ENCODE measurements at places on chromosomes 4 and X.

DNA sequence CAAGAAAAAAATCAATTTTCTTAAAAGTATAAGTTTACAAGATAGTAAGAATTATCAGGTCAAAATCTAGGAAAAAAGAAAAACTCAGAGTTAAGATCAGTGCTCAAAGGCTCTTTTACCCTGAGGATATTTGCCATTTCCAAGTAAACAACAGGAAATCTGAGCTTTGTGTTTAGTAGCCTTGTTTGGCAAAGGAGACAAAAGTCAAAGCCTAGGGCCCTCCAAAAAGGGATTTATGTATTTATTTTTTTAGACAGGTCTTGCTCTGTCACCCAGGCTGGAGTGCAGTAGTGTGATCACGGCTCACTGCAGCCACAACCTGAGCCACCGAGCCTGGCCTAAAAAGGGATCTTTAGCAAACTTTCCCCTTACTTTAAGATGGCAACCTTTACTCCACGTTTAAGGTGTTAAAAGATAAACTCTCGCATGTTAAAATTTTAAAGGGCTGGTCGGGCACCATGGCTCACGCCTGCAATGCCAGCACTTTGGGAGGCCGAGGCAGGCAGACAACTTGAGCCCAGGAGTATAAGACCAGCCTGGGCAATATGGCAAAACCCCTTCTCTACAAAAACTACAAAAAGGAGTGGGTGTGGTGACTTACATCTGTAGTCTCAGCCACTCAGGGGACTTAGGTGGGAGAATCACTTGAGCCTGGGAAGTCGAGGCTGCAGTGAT is 21.3 kb upstream of the OPHN1 start:
- DNase-seq = no peak

- DNase-seq = no peak
These were observed 251.7 kb upstream of the TENM3 start for GRCh38 chr4:181991369-181992108.

GRCh38 chrX:153588021-153588781 is 10.7 kb downstream of the CCNQ start:
- no peak for DNase-seq

DNA sequence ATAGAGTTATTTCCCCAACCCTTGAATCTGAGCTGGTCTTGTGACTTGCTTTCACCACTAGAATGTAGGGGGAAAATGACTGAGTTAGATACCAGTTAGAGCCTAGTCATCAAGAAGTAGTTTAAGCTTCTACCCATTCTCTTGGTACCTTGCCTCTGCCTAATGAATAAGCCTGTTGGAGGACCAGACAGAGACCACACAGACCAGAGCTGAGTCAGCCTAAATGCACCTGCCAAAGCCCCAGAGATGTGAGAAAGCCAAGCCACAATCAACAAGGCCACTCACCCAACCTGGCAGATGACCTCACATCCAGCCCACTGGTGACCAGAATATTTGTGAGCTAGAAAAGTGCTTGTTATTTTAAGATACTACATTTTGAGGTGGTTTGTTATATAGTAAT is 85.2 kb upstream of the DCLK2 start:
- no peak for DNase-seq

GRCh38 chr4:64584125-64584524 is 174.9 kb upstream of the TECRL start:
- no peak for DNase-seq

DNA sequence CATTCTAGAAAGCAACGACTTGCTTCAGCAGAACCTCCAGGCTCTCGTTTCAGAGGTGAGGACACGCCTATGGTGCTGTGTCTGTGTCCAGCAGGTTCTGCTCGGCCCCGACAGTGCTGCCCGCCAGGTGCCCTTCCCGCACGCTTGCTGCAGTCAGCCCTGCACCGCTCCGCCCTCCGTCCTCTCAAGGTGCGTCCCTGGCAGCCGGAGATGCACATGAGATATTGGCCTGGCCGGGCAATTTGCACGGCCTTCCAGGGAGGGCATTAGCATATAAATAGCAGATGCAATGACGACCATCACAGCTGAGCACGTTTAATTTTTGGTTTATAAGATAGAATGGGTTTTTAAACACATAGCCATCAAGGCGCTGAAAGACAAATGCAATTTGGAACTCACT is 14.4 kb downstream of the UVSSA start:
- DNase-seq = no peak

DNA sequence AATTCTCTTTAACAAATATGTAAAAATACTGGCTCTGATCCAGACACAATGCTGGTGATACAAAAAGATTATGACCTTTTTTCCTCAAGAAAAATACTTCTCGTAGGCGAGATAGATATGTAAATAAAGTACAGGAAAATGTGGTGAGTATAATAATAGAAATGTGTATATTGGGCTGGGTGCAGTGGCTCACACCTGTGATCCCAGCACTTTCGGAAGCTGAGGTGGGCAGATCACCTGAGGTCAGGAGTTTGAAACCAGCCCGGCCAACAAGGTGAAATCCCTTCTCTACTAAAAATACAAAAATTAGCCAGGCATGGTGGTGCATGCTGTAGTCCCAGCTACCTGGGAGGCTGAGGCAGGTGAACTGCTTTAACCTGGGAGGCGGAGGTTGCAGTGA is 55.0 kb downstream of the MRPL1 start:
- DNase-seq = no peak

- no peak for DNase-seq
These were observed 595.3 kb downstream of the BCOR start for GRCh38 chrX:39502486-39502885.

DNA sequence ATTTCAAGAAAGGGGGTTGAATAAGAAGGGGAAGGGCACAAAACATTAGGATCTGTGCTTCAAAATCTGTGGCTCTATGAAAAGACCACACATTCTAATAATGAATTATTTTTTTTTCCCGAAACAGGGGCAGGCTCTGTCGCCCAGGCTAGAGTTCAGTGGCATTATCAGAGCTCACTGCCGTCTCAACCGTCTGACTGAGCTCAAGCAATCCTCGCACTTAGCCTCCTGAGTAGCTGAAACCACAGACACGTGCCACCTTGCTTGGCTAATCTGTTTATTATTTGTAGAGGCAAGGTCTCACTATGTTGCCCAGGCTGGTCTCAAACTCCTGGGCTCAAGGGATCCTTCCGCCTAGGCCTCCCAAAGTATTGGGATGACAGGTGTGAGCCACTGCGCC is 33.4 kb downstream of the ACSL1 start:
- no peak for DNase-seq

DNA sequence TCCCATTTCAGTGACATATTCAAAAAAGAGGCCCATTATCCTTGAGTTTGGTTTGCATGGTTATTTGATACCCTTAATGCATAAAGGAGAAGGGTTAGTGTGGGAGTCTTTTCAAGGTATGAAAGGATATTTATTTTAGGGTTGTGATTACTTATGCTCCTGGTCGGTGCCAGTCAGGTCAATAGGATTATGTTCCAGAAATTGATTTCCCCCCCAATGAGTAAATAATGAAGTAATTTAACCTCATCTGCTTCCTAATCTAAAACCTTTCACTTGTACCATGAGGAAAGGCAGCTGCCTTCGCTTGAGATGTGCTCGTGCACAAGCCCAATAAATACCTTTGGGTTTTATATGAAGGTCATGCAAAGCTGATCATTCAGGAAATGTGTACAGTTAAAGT is 55.0 kb upstream of the NR0B1 start:
- no peak for DNase-seq

DNA sequence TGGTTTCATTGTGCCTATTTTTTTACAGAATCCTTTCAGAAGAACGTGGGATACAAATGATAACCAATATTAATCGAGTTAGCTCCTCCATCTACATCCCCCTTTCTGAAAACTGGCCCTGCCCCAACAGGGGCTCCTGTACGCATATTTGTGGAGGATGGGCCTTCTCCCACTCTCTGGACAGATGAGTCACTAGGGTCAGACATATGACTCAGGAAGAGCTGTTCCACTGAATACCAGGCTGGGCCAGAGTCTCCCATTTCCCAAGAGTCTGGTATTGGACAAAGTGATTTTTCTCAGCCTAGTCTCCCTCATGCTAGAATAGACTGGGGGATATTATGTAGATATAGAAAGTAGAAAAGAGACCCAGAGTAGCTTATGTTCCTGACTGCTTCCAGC is 142.4 kb downstream of the TSPAN5 start:
- no peak for DNase-seq

DNA sequence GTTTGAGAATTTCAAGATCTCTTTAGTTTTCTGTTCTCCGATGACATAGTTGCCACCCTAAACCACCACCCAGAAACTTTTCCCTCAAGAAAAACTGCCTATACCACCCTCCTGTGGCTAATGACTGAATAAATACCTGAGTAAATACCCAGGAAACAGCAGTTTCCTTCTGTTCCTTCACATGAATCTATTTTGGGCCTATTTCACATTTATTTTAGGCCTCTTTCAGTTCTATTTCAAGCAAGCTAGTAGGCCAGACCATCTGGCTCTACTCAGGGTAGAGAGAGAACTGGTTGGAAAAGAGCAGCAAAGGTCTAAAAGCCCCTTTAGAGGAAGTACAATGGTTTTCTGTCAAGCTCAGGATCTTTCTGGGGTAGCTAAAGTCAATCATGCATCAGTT is 23.4 kb downstream of the ARHGEF9 start:
- no peak for DNase-seq

GRCh38 chrX:94937491-94937890 is 1263.5 kb downstream of the FAM133A start:
- DNase-seq = no peak

DNA sequence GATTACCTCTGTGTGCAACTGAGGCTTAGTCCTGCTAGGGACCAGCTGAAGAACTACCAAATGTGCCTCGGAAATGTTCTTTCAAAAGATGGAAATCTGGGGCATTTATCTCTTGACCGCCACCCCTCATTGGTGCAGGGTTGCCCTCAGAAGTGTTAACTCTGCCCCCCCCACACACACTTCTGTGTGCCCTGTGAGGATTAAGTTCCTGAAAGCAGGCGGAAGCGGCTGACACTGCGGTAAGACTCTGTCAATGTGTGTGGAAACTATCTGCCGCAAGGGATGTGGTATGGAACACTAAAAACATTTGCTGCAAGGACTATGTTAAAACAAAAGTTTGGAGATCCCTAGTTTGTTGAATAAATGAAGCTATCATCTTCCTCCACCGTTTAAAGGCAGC is 106.9 kb upstream of the NDP start:
- DNase-seq = no peak

- DNase-seq = no peak
These were observed 118.8 kb upstream of the AFF2 start for GRCh38 chrX:148381603-148382002.

DNA sequence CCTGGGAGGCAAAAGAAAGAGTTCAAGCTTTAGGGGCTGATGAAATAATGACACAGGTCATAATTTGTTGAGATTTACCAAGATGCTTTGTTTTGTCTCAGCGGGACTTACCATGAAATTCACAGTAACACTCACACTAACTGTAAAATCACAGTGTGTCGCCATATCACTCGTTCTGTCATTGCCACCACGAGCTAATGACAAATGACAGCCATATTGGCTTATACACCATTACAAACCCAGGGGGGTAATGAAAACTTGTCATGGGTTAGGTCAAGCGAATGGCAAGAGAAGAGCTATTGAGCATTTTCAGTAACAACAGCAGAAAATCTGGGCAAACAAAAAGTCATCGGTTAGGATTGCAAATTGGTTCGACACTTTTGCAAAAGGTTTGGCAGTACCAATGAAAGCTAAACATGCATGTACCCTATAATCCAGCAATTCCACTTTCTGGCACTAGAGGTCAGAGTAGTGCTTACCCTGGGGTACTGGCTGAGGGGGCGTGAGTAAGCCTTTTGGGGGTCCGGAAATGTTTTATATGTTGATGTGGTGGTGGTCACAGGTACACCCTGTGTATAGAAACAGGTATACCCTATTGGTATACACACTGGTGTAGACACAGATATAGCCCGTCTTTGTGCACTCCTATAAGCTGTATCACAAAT is 83.9 kb upstream of the RAI2 start:
- no peak for DNase-seq

GRCh38 chrX:151828439-151829080 is 84.1 kb upstream of the MAGEA4 start:
- DNase-seq = no peak

DNA sequence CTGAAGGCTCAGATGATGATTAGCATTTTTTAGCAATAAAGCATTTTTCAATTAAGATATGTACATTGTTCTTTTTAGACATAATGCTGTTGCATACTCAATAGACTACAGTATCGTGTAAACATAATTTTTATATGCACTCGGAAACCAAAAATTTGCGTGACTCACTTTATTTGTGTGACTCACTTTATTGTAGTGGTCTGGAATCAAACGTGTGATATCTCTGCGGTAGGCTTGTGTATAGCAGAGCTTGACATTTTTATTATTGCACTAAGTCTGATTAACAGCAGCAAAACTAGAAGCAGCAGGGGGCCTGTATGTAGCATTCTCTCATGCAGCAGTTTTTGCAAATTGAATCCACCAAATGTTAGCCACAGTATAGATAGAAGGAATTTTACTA is 119.1 kb upstream of the PRDX4 start:
- no peak for DNase-seq

GRCh38 chr4:144599621-144600020 is 46.3 kb upstream of the HHIP start:
- no peak for DNase-seq

DNA sequence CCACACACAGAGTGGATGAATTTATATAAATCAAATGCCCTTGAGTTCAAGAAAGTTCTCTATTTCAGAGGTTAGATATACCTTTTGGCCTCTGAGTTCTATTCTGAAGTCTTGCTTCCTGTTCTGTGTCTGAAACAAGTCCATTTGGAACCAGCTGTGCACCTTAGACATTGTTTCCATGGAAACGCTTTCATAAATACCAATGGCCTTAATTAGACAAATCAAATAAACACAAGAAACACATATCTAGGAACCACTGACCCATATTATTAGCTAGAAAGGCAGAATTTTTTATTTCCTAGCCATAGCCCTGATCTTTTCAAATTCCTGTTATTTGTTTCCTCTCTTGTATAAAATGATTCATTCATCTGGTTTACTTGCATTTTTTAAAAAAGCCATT is 8.4 kb upstream of the C4orf54 start:
- DNase-seq = no peak

- no peak for DNase-seq
These were observed 1.0 kb upstream of the IL13RA1 start for GRCh38 chrX:118726396-118726795.

DNA sequence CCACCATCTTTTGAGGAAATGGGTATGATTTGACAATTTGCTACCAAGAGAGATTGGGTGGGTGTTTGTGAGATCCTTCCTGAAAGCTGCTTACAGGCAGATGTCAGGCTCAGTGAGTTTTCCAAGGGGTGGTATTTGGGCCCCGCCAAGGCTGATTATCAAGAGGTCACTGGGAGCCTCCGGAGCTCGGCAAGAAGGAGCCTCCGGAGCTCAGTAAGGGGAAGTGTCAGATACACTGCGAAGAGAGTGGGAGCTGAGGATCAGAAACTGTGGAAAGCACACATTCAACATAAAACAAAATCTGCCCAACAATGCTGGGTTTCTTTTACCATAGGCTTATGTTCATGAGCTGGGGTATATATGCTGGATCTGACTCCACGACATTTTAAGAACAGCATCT is 714 bp downstream of the RTL3 start:
- no peak for DNase-seq

- DNase-seq = no peak
These were observed 230.6 kb downstream of the DLG3 start for GRCh38 chrX:70675284-70675683.

GRCh38 chr4:88119943-88120342 is 38.5 kb downstream of the ABCG2 start:
- no peak for DNase-seq

GRCh38 chr4:86114563-86114962 is 245.3 kb downstream of the MAPK10 start:
- DNase-seq = no peak

- DNase-seq = no peak
These were observed 90.2 kb downstream of the CXCL13 start for GRCh38 chr4:77695774-77696173.

GRCh38 chrX:155216940-155217440 is 730 bp downstream of the VBP1 start:
- DNase-seq = no peak

Data from activated naive CD8-positive, alpha-beta T cell treated with anti-CD3 and anti-CD28 coated beads, Interleukin-2, amount 50 U/mL, for 16 hours (primary cell).